Naive B cell (primary cell): ENCODE measurements at places on chromosomes 1 and 21.

DNA sequence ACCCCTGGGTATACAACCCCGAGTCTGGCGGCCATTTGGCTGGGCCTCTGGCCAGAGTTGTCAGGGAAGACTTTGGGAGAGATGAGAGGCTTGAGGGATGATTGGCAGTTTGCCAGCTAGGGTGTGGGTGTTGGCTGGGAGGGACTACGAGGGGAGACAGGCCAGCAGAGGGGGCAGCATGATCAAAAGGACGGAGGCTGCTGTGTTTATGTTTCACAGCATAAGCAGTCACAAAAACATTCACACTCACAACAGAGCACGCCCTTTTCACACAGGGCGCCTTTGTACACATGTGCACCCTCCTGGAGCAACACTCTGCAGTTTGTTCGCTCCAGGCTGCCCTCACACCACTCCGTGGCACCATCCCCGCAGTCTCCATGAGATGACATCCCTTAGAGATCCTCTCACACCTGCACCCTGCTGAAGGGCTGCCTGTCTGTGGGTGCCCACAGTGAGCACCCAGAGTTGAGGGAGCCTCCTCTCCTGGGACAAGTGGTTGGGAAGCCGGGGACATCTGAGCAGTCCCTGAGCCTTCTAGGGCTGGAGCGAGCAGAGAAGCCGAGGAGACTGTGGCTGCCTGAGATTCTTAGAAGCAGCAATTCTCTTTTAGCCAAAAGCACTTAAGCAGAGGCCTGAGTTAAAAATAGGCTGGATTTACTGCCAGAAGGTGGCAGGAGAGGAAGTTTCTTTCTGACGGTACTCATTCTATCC, 15.4 kb downstream of the EFNA3 start:
- DNase-seq = no peak

DNA sequence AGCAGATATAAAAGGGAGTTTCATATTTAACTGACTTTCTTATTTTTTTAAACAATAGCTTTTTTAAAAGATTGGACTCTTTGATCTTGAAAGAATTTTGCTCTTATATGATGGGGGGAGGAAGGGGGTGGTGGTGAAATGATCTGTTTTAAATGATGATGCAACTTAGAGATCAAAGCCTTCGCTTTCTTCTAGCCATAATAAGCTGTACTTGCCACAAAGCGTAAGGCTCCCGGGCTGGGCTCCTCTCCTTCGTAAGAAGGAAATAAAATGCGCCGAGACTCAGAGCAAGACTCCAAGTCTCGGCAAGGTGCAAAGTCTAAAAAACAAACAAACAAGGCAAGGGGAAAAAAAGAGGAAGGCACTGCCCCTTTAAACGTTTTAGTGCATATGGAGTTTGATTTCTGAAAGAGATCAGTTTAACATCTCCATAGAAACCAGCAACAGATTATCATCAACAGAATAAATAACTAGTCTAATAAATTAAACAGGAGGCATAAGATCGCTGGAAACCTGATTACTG, 3.3 kb downstream of the CASZ1 start:
- no peak for DNase-seq

- DNase-seq = no peak
These were observed 38.8 kb downstream of the VPS45 start for GRCh38 chr1:150106341-150106740.

DNA sequence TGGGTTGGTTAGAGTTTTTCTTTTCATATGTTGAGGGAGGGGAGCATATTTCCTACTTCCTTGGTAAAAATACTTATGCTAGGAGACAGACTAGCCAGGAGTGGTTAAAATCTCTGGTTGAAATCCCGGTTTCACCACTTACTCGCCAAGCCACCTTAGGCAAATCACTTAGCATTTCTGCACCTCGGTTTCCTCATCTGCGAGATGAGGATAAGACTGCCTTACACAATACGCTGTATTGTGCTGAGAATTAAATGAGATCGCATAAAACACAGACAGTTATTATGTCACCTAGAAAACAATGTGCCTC, 1.4 kb downstream of the IFFO2 start:
- DNase-seq = no peak

GRCh38 chr21:17513214-17514123, 626 bp downstream of the CXADR start:
- no peak for DNase-seq
